Fibroblast of lung (primary cell): ENCODE measurements at places on chromosomes 12 and 14.

DNA sequence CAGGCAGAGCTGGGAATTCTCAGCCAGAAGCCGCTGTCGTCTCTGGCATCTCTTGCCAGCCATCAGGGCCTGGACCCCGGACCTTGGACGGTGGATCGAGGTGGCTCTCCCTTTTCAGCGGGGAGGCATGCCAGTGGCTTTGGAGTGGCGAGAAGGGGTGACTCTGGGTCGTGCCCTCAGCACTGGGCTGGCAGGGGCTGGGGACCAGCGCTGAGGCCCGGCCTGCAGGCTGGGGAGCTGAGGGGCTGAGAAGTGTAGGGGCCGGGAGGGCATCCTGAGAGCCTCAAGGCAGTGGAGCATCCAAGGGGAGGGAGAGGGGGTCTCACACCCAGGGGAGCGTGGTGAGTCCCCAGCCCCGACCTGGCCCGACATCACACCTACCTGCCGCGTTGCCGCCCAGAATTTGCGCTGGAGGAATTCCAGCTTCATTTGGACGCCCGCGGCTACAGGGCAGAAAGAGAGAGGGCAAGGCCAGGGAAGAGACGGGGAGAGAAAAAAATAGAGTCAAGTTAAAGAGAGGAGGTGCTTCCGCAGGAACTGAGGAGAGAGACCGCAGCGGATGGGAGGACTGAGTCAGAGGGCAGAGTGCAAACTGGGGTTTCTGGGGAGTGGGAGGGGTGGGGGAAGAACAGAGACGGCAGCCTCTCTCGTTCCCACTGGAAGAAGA, 9.0 kb upstream of the LRTM2 start:
- peak; percentile 48 for DNase-seq

DNA sequence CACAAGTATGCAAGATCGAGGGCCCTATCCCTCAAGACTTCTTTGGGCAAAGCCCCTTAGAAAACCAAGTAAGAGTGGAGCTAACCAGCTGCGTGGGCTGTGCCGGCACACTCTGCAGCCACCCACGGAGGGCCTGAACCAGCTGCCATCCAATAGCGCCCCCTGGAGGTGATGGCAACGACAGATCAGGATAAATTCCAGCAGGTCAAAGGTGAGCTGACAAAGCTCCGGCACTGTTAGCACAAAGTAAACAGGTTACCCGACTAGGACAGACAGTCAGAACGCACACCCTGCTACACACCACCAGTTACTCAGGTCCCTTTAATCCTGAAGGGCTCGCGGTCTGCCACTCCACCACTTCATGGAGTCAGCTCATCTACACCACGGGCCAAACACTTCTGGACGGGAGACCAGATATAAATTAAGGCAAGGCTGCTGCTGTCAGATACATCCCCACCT, 4.9 kb downstream of the ZBTB39 start:
- peak; percentile 49 for DNase-seq

DNA sequence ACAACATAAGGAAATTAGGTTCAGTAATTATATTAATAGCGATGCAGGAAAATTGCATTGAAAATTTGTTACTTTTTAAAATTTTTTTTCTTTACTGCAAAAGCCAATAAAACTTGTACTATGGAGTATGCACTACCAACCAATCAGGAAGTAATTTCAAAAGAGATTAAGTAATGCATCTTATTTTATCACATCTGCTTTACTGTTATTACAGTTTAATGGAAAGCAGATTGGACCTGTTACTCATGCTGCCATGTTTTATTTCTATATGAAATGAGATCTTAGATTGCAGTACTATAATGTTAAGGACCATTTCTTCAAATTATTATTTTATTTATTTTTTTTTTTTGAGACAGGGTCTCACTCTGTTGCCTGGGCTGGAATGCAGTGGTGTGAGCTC, 1.7 kb upstream of the STRN3 start:
- no peak for DNase-seq

- no peak for DNase-seq
Observed at GRCh38 chr14:99619835-99620834, 16.1 kb upstream of the CCDC85C start.

DNA sequence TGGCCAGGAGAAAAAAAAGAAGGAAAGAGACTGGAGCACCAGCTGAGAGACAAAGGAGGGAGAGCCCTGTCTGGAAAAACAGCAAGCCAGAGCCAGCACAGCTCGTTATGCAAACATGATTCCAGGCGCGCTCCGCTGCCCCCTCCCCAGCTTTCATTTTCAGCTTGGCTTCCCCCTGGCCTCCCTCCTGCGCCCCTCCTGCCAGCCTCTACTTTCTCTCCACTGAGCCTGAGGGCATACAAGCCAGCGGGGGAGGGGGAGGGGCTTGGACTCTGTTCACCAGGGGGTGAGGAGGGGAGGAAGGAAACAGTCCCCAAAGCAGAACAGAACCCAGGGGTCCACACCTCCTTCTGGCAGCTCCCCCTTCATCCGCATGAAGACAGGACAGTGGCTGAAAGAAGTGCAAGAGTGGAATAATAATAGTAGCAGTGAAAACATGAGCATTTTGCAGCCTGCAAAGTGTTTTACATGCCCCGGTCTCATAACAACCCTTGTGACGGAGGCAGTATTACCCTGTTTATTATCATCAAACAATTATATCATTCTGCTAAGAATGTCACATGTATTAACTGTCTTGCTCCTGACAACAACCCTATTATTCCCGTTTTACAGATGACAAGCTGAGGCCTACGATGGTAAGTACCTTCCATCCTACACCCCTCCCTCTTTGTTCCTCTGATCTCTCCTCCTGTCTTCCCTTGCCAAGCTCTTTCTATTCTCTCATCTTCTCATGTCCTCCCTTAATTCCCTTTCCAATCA, 24.2 kb downstream of the SMUG1 start:
- no peak for DNase-seq

- DNase-seq = peak; percentile 26
Observed at GRCh38 chr12:48765753-48766162, 23.1 kb downstream of the ADCY6 start.

GRCh38 chr14:61940666-61941420, 178.6 kb downstream of the SNAPC1 start:
- no peak for DNase-seq

DNA sequence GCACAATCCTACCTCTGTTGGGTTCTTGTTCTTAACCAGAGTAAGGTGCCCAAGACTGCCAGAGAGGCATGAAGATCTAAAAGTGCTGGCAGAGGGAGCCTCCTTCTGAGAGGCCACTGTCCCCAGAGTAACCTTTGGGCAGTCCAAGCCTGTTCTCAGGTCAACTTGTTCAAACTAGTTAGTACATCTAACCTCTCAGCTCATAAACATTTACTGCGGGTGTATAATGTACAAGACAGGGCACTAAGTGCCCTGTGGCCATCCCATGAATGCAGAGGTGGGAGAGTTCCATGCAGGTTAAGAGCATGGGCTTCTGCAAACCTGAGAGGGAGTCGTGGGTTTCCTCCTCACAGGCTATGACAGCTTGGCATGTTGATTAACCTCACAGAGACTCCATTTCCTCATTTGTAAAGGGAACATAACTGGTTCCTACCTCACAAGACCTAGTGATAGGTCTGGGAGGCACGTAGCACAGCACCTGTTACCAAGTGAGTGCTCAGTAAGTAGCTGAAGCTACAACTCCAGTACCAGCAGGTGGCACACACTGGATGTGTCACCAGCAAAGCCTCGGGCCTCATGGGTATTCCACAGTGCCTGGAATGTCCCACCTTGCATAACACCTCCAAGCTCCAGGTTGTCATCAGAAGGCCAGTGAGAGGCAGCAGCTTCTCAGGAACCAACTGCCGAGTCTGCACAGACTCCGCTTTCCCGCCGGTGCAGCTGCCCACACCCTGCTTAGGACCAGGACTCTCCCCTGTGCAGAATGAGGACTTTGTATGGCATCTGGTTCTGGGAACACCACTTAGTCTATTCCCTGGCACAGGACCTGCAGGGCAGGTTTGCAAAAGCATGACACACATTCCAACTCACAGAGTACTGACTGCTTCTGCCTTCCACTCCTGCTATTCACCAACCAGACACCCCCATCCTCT, 4.4 kb downstream of the VDR start:
- peak; percentile 12 for DNase-seq

GRCh38 chr12:106863189-106863588, 88.7 kb downstream of the RIC8B start:
- peak; percentile 47 for DNase-seq

- DNase-seq = no peak
Observed at GRCh38 chr12:108338915-108339657, at the start of gene CMKLR1. TSS of gene CMKLR1 (minus strand) at chr12:108339311. CDS start at chr12:108293591, 45,720 bp downstream.
